ENCODE measurements at places on chromosomes 5 and 9. TPM values are rescaled to one million over a fixed set of nuclear protein-coding genes. Genes with fewer than 3 reads are reported as not detected.

Gene TNC
- 1,047 TPM for total RNA-seq

Gene PNPLA7
- 10.3 TPM for total RNA-seq

Gene SLC34A3
- total RNA-seq = not detected

DNA sequence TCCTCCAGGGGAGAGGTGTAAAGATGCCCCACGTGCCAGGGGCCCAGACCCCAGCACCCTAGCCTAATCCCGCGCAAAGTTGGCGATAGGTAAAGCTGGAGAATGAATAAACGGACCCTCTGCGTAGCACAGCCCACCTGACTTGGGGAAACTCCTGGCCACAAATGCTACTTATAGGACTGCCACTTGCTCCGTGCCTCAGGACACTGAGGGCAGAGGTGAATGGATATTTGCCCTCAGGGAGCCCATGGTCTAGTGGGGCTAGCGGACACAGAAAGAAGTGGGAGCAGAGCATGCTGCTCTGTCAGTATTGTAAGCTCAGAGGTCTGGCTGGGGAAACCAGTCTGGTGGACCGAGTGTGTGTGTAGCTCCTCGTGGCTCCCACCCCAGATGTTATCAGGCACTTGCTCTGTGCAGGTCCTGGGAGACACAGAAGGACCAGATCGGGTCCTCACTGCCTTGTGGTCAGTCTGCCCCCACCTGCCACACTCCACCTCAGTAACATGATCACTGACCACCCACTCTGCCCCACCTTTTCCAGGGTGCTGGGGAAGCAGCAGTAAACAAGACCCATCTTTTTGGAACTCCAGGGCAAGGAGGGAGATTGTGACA, 841 bp downstream of the GRK6 start:
- H3K27me3 ChIP-seq = no peaks in the 10 kb centered on the region
- peaks cover 3% of the 10 kb centered on the region for H3K4me1 ChIP-seq
- no peak for DNase-seq
- H3K27ac ChIP-seq = no peak overlapping the region
- H3K36me3 ChIP-seq = no peaks in the 10 kb centered on the region

Gene CCIN
- 0.99 TPM for total RNA-seq

Gene NIPAL4
- not detected for total RNA-seq

- no peak for DNase-seq
- no peaks in the 10 kb centered on the region for H3K27me3 ChIP-seq
- H3K4me1 ChIP-seq = no peaks in the 10 kb centered on the region
- H3K4me3 ChIP-seq = no peak overlapping the region
- H3K36me3 ChIP-seq = no peaks in the 10 kb centered on the region
- H3K27ac ChIP-seq = no peak overlapping the region
Observed at GRCh38 chr5:60207040-60207439, 313.5 kb upstream of the PDE4D start.

Gene REEP2
- 6.6 TPM for total RNA-seq

GRCh38 chr9:3125602-3126405, 281.9 kb upstream of the PUM3 start:
- no peak overlapping the region for H3K27ac ChIP-seq
- no peaks in the 10 kb centered on the region for H3K4me1 ChIP-seq
- no peak for DNase-seq
- no peaks in the 10 kb centered on the region for H3K36me3 ChIP-seq
- H3K4me3 ChIP-seq = no peak overlapping the region

- no peaks in the 10 kb centered on the region for H3K36me3 ChIP-seq
- H3K27me3 ChIP-seq = no peaks in the 10 kb centered on the region
- DNase-seq = no peak
- no peak overlapping the region for H3K4me3 ChIP-seq
- H3K27ac ChIP-seq = no peak overlapping the region
Observed at GRCh38 chr5:56615361-56616153, 199.8 kb upstream of the MAP3K1 start.

Gene TLR4
- total RNA-seq = 37.2 TPM

Gene SVEP1
- 120 TPM for total RNA-seq

Gene SPAAR
- 4.0 TPM for total RNA-seq

GRCh38 chr5:84393969-84394368, 9.3 kb upstream of the EDIL3 start:
- no peaks in the 10 kb centered on the region for H3K27me3 ChIP-seq
- H3K36me3 ChIP-seq = no peaks in the 10 kb centered on the region
- DNase-seq = peak; percentile 58

GRCh38 chr5:51908215-51908614, 525.0 kb downstream of the ISL1 start:
- DNase-seq = no peak
- H3K36me3 ChIP-seq = no peaks in the 10 kb centered on the region
- no peak overlapping the region for H3K27ac ChIP-seq
- H3K27me3 ChIP-seq = no peaks in the 10 kb centered on the region
- no peaks in the 10 kb centered on the region for H3K4me1 ChIP-seq

DNA sequence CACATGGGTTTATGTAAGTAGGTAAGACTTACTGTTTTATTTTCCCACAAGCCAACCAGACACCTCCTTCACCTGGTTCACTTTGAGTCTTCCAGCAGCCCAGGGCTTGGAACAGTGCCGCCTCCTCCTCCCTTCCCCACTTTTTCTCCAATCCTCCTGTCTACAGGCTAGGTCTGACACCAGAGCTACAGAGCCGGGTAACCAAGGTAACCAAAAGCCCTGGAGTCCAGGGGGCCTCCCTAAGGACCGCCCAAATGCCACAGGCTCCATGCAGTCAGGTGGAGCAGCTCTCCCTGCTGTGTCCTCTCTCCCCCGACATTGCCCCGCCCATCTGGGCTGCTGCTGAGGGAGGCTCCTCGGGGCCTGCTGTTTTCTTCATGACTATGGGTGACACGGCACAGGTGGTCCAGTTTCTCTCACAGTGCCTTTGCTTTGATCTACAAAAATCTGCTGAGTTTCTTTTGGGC, 138.0 kb upstream of the EFNA5 start:
- no peak for DNase-seq
- H3K27me3 ChIP-seq = no peaks in the 10 kb centered on the region
- H3K36me3 ChIP-seq = no peaks in the 10 kb centered on the region
- no peaks in the 10 kb centered on the region for H3K4me1 ChIP-seq

DNA sequence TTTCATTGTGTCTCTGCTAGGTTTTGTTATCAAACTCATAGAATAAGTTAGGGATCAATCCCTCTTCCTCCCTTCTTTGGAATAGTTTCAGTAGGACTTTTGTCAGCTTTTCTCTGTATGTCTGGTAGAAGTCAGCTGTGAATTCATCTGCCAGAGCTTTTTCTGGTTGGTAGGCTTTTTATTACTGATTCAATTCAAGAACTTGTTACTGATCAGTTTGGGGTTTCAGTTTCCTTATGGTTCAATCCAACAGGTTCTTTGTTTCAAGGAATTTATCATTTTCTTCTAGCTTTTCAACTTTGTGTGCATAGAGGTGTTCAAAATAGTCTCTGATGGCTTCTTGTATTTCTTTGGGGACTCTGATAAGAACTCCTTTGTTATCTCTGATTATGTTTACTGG, 221.7 kb downstream of the FGF10 start:
- no peak overlapping the region for H3K27ac ChIP-seq
- no peak for DNase-seq
- no peaks in the 10 kb centered on the region for H3K27me3 ChIP-seq
- no peak overlapping the region for H3K4me3 ChIP-seq
- no peaks in the 10 kb centered on the region for H3K36me3 ChIP-seq

GRCh38 chr5:80181618-80182211, 74.1 kb downstream of the SERINC5 start:
- no peak for DNase-seq
- H3K36me3 ChIP-seq = no peaks in the 10 kb centered on the region
- peaks cover 5% of the 10 kb centered on the region for H3K4me1 ChIP-seq
- H3K27me3 ChIP-seq = no peaks in the 10 kb centered on the region

DNA sequence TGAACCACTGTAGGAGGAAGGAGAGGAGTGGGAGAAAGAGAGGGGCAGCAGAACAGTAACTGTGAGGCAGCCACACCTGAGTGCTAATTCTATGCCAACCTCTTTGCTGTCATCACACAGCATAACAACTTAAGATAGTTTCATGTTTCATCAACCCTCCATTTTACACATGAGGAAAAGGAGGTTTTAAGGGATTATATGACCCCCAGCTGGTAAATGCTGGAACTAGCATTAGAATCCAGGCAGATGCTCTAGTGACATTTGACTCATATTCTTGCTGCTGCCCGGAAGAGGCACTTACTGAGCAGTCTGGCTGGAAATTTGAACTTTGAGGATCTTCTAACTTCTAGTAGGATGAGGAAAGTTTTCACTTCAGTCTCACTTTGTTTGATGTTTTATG, 24.1 kb upstream of the VLDLR start:
- H3K4me3 ChIP-seq = no peak overlapping the region
- H3K4me1 ChIP-seq = no peaks in the 10 kb centered on the region
- no peaks in the 10 kb centered on the region for H3K36me3 ChIP-seq
- no peaks in the 10 kb centered on the region for H3K27me3 ChIP-seq

DNA sequence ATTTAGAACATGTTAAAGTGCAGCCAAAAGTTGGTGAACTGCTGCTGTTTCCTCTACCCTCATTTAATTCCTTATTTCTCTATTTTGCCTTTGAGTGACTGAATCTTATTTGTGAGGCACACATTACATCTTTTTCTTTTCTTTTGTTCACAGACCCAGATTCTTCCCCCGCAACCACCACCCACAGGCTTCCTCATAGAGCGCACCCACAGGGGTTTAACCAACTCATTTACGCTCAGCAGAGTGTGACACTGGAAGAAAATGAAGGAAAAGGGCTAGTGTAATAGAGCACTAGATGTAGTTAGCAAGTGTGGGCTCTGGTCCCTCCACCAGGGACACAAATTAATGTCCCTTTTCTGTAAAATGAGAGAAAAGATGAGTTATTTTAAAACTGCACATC, 200.7 kb downstream of the PARP8 start:
- H3K27ac ChIP-seq = no peak overlapping the region
- no peak overlapping the region for H3K4me3 ChIP-seq
- no peak for DNase-seq

GRCh38 chr5:147170603-147171002, 64.2 kb upstream of the STK32A start:
- DNase-seq = no peak
- no peaks in the 10 kb centered on the region for H3K27me3 ChIP-seq
- no peaks in the 10 kb centered on the region for H3K36me3 ChIP-seq
- H3K27ac ChIP-seq = no peak overlapping the region
- H3K4me3 ChIP-seq = no peak overlapping the region

GRCh38 chr5:24363789-24364481, 280.8 kb downstream of the CDH10 start:
- no peaks in the 10 kb centered on the region for H3K36me3 ChIP-seq
- H3K4me3 ChIP-seq = no peak overlapping the region
- H3K27ac ChIP-seq = no peak overlapping the region
- H3K4me1 ChIP-seq = no peaks in the 10 kb centered on the region
- DNase-seq = no peak

Gene SPINK6
- not detected for total RNA-seq

Gene ACOT12
- total RNA-seq = 0.45 TPM

DNA sequence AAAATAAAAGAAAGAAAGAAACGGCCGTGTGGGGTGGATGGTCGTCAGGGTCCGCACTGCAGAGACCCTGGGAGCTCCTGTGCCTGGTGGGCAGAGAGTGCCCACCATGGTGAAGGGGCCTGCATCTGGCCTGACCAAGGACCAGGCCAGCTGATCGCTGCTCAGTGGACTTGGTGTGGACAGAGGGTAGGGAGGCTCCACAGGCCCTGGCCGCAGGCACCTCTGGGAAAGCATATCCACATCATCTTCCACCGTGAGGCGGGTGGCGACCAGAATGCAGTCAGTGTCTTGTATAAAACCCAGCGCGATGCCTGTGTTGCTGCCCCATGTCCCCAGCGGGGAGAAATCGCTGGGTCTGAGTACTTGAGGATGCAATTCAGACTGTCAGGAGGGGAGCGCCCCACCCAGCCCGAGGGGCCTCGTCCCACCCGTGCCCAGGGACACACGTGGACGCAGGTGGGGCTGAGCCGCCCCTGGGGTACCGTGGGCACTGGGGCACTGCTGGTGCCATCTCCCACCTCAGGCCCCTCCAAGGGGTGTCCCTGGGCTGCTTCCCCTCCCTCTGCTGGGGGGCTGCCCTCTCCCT, 27.8 kb upstream of the SLC6A19 start:
- no peak overlapping the region for H3K4me3 ChIP-seq
- DNase-seq = peak; percentile 33
- no peaks in the 10 kb centered on the region for H3K27me3 ChIP-seq
- no peaks in the 10 kb centered on the region for H3K4me1 ChIP-seq

Gene PIGO
- 16.8 TPM for total RNA-seq

GRCh38 chr9:87722393-87723088, 3.4 kb upstream of the CTSL start:
- peak; percentile 68 for DNase-seq
- no peaks in the 10 kb centered on the region for H3K4me1 ChIP-seq
- H3K27me3 ChIP-seq = no peaks in the 10 kb centered on the region
- no peak overlapping the region for H3K27ac ChIP-seq
- no peaks in the 10 kb centered on the region for H3K36me3 ChIP-seq
- no peak overlapping the region for H3K4me3 ChIP-seq

Gene PRRT1B
- not detected for total RNA-seq

Data from aorta (tissue), 5 donors.